Stimulated activated naive CD8-positive, alpha-beta T cell treated with anti-CD3 and anti-CD28 coated beads, Interleukin-15, amount 100 ng/mL, for 72 hours (primary cell): ENCODE measurements at places on chromosomes 13 and 19.
A peak's percentile ranks its signal among the peaks of the same experiment; 100 is the strongest.

DNA sequence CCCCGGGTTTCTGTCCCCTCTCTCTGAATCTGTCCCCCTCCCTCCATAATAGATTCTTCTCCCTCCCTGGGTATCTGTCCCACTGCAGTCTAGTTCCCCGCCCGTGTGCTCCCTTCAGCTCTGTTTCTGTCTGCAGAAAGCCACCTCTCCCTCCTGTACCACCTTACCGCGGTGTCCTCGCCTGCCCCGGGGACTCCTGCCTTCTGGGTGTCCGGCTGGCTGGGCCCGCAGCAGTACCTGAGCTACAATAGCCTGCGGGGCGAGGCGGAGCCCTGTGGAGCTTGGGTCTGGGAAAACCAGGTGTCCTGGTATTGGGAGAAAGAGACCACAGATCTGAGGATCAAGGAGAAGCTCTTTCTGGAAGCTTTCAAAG lies 1.3 kb downstream of the FCGRT start:
- DNase-seq: no peak

DNA sequence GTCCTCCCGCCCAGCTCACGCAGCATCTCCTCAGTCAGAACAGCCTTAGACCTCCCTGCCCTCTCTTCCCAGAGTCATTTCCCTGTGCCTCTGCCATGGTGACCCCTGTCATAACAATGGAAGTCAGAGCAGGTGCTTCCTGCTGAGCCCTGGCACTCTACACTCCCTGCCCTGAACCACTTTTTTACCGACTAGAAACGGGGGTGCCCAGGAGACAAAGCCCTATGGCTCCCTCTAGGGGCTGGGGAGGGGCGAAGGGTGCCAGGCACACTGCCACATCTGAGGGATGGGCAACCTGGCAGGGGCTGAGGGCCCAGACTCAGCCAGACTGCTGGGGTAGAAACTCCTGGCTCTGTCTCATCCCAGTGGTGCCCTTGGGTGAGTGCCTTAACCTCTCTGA lies 16.4 kb downstream of the ZNF574 start:
- DNase-seq: no peak

- peak; percentile 15 for DNase-seq
Observed at GRCh38 chr13:77737583-77738200, 40.2 kb downstream of the SLAIN1 start.

- no peak for DNase-seq
Observed at GRCh38 chr13:105497597-105497996, 1037.9 kb downstream of the EFNB2 start.

DNA sequence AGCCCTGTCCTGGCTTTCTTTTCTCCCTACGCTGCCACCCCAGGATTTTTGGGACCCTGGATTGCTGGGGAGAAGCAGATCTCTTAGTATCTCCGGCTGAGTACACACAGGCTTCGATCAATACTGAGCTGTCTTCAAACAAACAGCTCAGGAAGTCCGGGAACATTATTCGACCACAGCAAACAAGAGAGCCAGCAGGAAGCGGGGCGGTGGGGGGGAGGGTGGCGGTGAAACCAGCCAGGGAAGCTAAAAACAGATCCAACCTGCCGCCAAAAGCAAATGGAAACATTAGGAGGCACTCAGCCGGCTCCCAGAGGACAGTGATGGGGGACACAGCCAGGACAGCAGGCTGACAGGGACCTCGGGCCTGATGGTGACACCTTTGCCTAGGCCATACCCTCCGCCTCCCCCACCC lies 12.2 kb upstream of the BCAM start:
- DNase-seq: no peak

DNA sequence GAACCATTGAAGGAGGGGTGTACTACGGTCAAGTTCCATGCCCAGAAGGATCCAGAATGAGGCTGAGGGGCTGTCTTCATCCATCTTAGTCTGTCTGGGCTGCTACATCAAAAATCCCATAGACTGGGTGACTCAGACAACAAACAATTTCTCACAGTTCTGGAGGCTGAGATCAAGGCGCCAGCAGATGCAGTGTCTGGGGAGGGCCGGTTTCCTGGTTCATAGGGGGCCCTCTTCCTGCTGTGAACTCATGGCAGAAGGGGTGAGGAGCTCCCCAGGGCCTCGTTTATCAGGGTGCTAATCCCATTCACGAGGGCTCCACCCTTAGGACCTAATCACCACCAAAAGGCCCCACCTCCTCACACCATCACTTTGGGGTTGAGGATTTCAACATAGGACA lies 14.7 kb upstream of the KCTD15 start:
- no peak for DNase-seq

GRCh38 chr19:8811315-8812172 lies 20.6 kb downstream of the ZNF558 start:
- DNase-seq: no peak

DNA sequence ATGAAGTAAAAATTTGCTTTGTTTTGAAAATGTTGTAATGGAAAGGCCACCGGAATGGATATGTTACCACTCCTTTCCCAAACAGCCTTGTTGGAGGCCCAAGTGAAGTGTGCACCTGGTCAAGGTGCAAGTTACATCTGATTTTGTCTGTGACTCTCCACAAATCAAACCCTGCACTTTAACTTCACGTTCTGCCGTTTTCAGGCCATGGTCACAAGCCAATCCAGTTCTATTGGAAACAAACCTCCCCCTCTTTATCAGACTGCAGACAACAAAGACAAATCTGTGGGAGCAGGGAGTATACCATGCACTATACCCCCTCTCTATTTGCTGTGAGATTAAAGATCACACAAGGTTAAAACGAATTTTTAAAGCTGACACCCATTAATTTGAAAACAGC lies 155.6 kb upstream of the RFC3 start:
- no peak for DNase-seq

DNA sequence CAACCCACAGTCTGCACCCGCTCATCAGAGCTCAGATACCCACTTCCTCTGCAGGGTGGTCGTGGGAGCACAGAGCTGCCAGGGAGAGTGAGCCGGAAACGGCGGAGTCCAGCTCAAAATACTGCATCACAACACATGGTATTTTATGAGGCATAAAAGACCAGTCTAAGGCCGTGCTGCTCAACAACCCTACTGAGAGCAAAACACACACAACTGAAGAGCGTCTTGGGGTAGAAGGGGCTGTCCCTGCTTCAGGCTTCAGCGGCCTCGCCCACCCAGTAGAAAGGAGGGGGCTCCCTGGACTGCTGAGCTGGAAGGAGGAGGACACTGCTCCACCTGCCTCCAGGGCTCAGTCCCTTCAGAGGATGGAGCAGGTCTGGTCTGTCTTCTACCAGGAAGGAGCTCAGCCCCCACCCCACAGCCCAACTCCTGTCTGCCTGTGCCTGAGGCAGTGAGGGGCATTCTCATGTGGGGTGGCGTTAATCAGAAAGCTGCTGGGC lies 36.9 kb downstream of the NAXD start:
- no peak for DNase-seq

- DNase-seq: no peak
Observed at GRCh38 chr19:38245826-38246498, 10.2 kb downstream of the PPP1R14A start.
